Pancreas (tissue), 10 donors: ENCODE measurements at places on chromosomes 6 and 20. TPM values are rescaled to one million over a fixed set of nuclear protein-coding genes. Genes with fewer than 3 reads are reported as not detected.

The KPNA5 gene
- total RNA-seq = 4.8 TPM

The PTP4A1 gene
- total RNA-seq = 36.2 TPM

The DCDC2 gene
- 26.7 TPM for total RNA-seq

The SMIM29 gene
- total RNA-seq = 5.9 TPM

The WFDC2 gene
- total RNA-seq = 13.3 TPM

The TMC2 gene
- 0.17 TPM for total RNA-seq

The NR2E1 gene
- not detected for total RNA-seq

The ACTL10 gene
- total RNA-seq = 2.7 TPM

The FOXQ1 gene
- total RNA-seq = 7.1 TPM

The TENT5A gene
- total RNA-seq = 7.1 TPM

The PTCRA gene
- not detected for total RNA-seq

The HLA-DOB gene
- 0.21 TPM for total RNA-seq

The TNFRSF6B gene
- total RNA-seq = 2.7 TPM

The LY86 gene
- total RNA-seq = not detected

The ADGRB3 gene
- total RNA-seq = 0.29 TPM

The CARMIL1 gene
- total RNA-seq = 6.5 TPM

The OR12D3 gene
- not detected for total RNA-seq

The SRC gene
- 32.1 TPM for total RNA-seq

The CALHM4 gene
- not detected for total RNA-seq

The CCDC170 gene
- 0.40 TPM for total RNA-seq

The HNF4A gene
- 19.6 TPM for total RNA-seq

The C6orf118 gene
- not detected for total RNA-seq

The ENPP5 gene
- total RNA-seq = 5.8 TPM

The MYL9 gene
- total RNA-seq = 12.7 TPM

The ERVFRD-1 gene
- total RNA-seq = not detected

The FAXC gene
- 0.60 TPM for total RNA-seq

The SEMG1 gene
- not detected for total RNA-seq

The HMGN3 gene
- 23.8 TPM for total RNA-seq

The HAO1 gene
- not detected for total RNA-seq

The GCM1 gene
- total RNA-seq = not detected

The CRISP3 gene
- total RNA-seq = 0.47 TPM

The SLC17A3 gene
- total RNA-seq = not detected

The HRH3 gene
- not detected for total RNA-seq

The LST1 gene
- total RNA-seq = 12.9 TPM

The STX16 gene
- 18.2 TPM for total RNA-seq

The MEP1A gene
- 0.38 TPM for total RNA-seq

The DLK2 gene
- total RNA-seq = 0.31 TPM

The PPP1R3G gene
- total RNA-seq = 0.04 TPM

The SIRPB1 gene
- total RNA-seq = 0.82 TPM

The THBS2 gene
- 39.4 TPM for total RNA-seq

The OLIG3 gene
- not detected for total RNA-seq

The PDRG1 gene
- 5.1 TPM for total RNA-seq

The TRDN gene
- total RNA-seq = 0.08 TPM

The ELOVL2 gene
- total RNA-seq = 1.7 TPM

The MAPK13 gene
- 34.5 TPM for total RNA-seq

The MYMX gene
- 1.1 TPM for total RNA-seq

The TTBK1 gene
- 0.13 TPM for total RNA-seq

The RPP21 gene
- 30.0 TPM for total RNA-seq

The SLC13A3 gene
- total RNA-seq = 5.1 TPM
